ENCODE measurements at places on chromosomes 2 and 18.

DNA sequence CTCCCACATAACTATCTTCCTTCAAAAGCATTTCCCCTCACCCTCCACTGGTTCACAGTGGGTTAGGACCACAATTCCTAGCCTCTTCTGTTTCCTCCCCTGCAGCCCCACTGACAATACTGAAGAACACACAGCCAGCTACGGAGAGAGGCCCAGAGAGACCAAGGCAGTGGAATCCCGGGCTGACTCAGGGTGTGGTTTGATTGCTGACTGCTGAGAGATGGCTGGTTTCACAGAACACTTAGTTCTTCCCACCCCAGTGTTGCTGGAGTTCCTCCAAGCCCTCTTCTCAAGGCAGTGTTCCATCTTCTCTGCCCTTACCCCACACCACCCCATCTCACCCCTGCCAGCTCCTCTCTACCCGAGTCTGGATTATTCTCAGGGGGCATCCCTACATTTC, 43.3 kb upstream of the ZFP36L2 start:
- peak; percentile 14 for DNase-seq

DNA sequence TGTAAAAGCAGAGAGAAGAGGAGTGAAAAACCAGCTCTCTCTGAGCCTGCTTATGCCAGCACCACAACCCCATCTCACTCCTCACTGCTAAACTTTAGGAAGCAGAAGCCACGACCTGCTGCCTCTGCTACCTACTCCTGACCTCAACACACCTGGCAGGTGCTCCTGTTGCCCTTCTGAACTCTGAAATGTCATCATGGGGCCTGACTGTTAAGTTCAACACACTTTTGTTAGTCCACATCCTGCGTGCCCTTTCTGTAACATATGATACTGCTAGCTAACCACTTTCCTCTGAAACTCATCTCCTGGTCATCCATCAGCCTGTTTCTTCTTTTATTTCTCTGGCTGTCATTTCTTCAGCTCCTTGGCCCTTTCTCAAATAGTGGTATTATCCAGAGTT, 118.1 kb downstream of the EPB41L3 start:
- no peak for DNase-seq

GRCh38 chr2:15990151-15991101, 50.1 kb downstream of the MYCN start:
- no peak for DNase-seq

DNA sequence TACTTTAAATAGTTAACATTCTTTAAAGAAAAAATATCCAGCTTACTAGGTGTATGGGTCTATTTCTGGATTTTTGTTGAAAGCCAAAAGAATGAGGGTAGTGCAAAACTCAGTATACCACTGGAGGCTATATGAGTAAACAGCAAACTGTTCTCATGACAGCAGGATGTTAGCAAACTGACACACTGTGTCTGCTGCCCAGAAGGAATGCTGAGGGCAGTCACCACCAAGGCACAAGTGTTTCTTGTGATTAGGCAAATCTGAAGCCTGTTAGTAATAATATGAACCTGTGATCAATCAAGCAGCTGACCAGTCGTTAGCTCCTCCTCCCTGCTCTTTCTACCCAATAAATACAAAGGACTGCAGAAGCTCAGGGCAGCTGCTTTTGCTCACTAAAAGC, 50.5 kb upstream of the SULT1C3 start:
- no peak for DNase-seq

GRCh38 chr2:64943387-64944150, 45.6 kb upstream of the SLC1A4 start:
- DNase-seq, result peak; percentile 92

GRCh38 chr2:216144857-216145256, 35.7 kb downstream of the XRCC5 start:
- no peak for DNase-seq

- DNase-seq, result no peak
These were observed 159.4 kb downstream of the PTPRM start for GRCh38 chr18:7726522-7726921.

DNA sequence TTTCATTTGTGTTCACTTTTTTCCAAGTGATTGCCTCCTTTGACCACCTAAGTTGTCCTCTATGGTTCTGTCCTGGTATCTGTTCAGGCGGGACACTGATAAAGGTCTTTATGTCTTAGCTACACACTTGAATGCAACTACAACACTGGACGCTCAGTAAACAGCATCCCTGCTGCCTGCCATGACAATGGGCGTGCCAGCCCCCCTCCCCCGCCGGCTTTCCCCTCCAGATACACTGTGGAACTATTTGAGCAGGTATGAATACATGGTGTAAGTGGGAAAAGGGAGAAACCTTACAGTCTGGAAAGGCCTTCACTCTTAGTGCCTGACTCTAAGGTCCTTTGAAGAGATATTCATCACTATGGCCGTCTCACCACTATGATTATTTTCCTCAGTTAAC, 5.7 kb downstream of the AGBL5 start:
- no peak for DNase-seq

- no peak for DNase-seq
These were observed 402.0 kb downstream of the ALK start for GRCh38 chr2:29519338-29519925.

DNA sequence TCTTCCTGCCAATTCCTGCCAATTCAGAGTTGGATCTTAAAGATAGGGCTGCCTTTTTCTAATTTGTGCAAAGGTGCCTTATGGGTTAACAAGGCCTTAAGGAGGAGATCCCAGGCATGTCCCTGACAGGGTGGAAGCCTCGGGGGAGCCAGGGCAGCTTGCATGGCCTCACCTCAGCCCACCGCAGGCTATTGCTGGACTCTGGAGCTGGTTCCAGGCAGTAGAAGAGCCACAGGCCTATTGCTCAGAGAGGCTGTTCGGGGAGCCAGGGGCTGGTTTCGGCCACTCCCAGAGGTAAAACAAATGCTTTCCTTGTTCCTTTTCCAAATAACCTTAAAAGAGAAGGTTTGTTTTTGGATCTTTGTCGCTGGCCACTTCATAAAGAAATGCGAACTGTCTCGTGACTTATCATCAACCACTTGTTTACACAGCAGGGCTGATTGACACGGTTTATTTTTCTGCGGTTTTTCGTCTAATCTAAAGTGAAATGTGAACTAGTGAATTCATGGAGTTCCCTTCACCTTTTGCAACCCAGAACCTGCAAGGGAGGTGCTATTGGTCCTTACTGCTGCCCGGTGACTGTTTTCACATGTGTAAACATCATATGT, 108.6 kb downstream of the APOB start:
- DNase-seq, result no peak

- DNase-seq, result no peak
These were observed 686.2 kb upstream of the FSHR start for GRCh38 chr2:49840428-49840975.

DNA sequence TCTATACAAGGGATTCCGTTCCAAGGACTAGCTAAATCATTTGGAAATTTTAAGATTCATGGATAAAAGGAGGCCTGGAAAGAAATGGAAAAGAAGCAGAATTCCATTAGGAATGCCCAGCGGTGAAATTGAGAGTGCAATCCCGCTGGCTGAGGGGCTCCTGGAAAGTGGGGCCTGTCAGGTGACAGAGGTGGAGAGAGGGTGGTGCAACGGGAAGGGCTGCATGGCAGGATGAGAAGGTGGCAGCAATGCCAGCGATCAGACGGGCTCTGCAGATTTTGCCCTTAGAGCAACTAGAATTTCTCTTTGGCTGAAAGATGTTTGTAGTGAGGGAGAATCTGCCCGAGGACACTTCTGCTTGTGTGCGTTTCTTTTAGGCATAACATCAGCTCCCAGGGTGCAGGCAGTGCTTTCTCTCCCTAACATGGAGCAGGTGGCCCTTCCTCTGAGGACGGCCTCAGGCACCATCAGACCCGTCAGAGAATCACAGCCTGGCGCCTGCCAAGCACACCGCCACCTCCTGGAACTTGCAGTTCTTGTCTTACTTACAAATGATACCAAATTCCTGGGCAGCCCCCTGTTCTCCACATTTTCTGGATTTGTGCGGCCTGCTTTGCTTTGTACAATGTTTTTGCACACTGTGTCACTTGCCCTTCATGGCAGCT, 261.6 kb downstream of the NDUFA10 start:
- peak; percentile 94 for DNase-seq

DNA sequence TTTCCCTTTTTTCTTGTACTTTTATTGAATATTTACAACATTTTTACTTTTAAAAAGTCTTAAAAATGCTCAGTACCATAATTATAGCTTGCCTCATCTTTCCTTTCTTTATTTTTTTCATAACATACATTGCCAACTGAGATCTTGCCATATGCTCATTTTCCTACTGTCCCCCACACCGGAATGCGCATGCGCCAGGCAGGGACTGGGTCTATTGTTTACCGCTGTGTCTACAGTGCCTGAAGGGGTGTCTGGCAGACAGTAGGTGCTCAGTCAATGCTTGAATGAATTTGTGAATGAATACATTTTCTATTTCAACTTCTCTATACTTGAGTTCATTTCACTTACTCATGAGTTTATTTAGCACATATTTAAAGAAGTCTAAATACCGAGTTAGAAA, 158.0 kb downstream of the CYP26B1 start:
- DNase-seq, result no peak

DNA sequence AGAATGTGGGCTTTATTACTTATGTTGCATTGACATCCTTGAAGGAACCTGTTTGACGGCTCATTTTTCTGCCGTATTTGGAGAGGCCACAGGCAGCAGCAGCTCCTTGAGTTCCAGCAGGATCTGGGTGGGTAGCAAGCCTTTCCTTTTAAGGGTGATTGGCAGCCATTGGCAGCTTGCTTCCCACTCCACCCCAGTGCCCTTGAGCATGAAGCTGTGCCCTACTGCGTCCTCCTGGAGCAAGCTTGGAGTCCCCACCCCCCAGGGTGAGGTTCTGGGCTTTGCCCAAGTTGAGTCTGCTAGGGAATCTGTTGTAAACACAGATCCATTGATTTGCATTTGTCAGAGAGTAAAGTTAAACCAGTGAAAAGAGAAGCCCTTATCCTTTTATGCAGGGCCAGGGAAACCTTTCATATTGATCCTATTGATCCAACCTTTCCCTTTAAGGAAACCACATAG, 9.2 kb downstream of the ONECUT2 start:
- DNase-seq, result no peak

DNA sequence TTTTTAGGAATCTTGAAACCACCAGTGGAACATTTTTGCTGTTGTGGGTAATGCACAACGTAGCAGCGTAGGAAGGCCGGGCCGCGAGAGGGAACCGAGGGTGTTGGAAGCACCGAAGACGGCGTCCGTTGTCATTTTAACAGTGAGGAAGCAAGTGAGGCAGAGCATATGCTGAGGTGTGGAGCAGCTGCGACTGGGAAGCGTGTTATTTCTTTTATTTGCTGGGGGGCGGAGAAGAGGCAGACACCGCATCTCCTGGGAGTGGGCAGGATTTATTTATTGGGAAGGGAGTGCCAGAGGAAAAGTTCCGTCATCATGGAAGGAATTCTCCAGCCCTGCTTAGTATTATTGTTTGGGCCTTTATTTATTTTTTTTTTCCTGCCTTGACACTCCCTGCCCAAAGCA, 232.8 kb downstream of the KLHL29 start:
- no peak for DNase-seq

- no peak for DNase-seq
These were observed 622.1 kb upstream of the ZEB2 start for GRCh38 chr2:145141981-145142380.

DNA sequence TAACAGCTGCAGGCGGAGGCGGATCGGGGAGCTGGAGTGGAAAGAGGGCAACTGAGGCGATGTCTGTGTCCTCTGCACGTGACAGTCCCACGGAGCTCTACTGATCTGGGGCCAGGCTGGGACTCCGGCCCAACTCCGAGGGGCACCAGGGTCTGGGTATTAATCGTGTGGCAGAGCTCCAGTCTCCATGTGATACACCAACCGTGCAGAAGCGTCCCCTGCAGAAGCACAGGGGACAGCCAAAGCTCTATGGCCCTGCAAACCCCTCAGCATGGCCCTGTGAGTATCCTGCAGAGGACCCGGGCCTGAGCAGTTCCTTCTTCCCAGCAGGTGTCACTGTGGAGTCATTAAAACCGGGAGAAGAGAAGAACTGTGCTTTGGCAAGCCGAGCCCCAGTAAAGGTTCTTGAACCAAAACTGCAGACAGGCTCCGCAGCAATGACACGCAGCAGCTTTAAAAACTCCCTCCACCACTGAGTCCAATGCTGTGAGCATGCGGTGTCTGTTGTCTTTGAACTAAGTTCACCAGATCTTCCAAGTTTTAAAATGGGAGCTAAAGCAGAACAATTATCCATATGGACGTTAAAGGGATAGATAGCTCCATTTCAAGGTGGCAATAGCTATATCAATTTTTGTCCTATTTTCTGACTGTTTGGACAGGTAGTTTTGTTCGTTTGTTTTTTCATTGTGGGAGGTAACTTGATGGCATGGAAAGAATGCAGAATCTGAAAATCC, 79.4 kb downstream of the TMEM182 start:
- DNase-seq, result peak; percentile 91

DNA sequence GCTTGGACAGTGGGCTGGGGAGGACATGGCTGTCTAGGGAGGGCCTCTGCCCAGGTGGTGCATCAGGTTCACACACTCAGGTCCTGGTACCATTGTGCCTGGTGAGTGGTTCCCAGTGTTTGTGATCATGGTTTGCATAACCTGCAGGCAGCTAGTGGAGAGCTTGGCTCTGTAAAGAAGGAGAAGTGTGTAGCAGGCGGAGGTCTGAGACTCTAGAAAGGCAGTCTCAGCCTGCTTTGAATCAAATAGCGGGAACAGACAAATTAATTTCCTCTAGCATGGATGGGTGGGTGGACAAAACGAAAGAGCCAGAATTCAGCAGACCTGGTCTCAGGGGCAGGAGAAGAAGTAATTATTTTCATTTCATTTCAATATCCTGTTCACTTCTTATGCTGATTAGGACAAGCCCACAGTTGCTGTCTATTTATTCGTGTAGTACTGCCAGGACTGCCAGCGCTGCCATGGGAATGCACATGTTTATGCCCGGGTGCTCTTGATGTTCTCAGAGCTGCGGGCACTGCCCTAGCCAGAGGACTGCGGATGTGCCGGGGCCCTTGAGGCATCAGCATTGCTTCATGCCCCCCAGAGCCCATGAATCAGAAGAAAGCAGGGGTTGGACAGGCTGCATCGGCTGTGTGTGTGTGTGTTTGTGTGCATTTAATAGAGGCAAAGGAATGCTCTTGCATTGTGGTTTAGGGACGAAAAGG, 45.4 kb upstream of the DLX2 start:
- no peak for DNase-seq

DNA sequence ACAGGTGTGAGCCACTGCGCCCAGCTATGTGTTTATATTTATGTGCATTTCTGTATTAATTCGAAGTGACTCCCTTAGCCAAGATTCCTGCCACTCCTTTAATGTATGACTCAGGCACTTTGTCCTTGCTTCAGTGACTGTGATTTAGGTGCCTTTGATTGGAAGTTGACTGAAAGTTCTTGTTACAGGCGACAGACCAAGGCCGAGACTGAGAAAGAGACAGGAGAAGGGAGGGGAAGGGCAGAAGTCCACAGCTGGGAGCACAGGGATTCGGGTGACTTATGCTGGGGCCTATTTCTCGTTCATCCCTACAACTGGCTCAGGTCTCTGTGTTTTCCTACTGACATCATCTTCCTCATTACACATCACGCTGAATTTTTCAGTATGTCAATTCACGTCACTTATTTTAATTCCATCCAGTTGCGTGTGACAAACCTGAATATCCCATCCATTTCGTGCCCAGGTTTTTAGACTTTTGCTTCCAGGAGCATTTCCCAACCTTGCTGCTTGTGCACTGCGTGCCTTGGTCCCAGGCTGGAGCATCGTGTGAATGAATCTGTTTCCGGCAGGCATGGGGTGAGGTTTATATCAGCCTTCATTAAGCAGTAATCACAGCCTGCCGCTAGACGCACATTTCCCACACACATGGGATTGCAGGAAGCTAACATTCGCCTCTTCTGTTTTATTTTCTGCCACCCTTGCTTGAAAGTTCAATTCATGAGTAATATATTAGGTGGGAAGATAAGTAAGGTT, 42.4 kb downstream of the TMEM18 start:
- DNase-seq, result no peak
